ENCODE measurements at places on chromosomes 5 and 9.

DNA sequence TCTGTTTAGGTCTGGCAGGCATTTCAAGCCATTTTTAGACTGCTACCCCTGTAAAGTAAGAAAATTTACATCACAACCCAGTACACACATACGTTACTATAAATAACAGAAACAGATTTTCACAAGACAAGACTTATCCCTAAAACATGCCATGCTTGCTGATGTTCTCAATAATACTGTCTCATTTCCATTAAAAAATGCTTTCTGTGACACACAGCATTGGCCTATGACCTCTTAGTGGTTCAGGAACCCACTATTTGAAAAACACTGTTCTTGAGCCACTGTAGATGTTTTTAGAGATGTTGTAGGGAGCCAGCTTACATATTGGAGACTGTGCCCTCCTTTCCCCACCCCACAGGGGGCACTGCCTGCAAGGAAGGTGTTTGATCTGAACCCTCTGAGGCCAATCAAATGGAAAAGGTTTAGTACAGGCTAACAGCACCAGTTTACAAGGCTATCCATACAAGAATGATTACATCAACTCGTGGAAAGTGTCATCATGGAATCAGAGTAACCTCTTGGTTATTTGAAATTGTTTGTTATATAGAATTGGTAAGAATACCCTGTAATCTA, 30.8 kb downstream of the ZSWIM6 start:
- DNase-seq = no peak

DNA sequence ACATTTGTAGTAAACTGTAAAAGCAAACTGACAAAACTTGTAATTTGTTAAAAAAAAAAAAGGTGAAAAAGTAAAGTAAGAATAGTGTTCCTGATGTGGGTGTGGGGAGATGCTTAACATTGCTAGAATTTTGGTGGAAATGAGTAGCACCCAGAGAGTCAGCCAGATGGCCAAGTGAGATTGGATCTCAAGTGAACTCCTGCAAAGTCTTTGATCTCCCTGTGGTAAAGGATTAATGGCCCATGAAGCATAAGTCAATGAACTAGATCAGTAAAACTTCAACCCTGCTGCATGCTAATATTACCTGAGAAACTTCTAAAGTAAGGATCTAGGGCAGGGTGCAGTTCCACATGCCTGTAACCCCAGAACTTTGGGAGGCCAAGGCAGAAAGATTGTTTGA, 19.0 kb upstream of the FAM169A start:
- no peak for DNase-seq

- DNase-seq = no peak
Observed at GRCh38 chr5:21649969-21650368, 1203.2 kb downstream of the CDH12 start.

- peak; percentile 65 for DNase-seq
Observed at GRCh38 chr5:176547802-176548201, 1.3 kb upstream of the CDHR2 start.

DNA sequence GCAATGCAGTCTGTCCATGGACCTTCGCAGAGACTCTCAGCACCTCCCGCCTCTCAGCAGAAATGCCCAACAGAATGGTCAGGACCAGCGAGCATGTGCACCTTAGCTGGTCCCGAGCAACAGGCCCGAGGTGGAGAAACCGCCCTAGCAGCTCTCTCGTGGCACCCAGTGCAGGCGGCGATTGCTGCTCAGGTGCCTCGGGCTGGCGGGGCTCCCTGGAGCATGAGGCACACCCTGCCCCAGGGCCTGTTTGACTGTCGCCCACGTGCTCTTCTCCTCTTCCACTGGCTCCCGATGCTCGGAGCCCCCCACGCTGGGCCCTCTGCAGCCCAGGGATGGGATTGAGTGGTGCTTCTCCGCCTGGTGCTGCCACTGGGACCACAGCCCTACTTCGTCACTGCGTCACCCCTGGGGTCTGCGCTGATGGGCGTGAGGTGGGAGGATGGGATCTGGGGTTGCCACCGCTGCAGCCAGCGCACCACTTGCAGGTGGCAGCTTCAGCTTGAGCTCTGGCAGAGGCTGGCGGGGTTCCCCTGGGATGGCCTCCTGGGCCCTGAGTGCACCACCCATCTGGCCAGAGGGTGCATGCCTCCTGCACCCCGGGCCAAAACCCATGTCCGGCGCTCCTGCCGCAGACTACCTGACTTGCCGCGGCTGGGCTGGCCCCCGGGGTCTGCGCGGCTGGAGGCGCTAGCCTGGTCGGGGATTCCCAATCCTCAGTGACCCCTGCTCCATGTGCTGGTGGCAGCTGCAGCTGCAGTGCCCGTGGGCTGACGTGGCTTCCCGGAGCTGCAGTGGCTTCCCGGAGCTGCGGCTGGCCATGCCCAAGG, 244.2 kb downstream of the FOXD4L6 start:
- DNase-seq = no peak

DNA sequence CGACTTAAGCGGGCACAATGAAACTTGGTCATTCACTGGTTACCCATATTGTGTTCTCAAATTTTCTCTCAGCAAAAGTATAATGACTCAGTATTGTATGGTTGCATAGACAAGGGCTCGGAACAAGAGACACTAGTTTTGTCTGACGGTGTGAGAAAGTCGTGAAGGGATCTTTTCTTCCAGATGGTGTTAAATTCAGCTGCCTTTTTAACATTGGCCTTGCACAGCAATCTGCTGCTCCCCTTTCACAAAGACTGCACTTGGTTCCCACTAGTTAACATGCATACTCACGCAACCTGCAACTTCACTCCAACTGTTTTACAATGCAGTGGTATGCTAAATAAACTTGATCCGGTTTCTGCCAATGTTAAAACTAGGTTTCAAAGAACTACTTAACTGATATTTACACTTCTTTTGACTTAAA, 219.2 kb downstream of the MEF2C start:
- DNase-seq = no peak

DNA sequence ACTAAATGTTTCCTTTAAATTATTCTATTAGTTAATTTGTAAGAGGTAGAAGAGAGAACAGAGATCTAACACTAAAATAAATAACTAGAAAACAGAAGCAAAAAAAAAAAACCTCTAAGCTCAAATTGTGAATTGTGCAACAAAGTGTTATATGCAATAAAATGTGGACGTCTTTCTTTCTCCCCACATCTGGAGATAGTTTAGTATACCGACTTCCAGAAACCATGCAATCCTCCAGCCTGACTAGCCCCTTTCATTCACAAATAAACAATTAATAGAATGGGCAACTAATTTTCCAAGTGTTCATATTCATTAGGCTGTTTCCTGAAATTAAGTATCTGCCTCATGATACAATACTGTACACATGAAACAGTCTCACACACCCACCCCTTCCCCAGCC, 258.5 kb downstream of the BNC2 start:
- no peak for DNase-seq

DNA sequence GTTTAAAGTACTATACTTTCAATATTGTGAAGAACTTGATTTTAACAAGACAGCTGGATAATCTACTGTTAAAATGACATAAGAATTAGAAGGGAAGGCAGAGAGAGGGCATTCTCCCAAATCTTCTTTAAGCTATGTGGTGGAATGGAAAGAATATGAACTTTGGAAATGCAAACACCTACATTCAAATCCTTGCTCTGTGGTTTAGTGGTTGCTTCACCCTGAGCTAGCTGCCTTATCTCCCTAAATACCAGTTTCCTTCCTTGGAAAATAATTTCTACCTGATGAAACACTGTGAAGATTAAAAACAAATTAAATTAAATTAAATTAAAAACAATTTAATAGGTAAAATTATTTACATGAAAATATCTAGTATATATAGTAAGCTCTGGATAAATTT, 98.5 kb downstream of the GPR21 start:
- DNase-seq = no peak

DNA sequence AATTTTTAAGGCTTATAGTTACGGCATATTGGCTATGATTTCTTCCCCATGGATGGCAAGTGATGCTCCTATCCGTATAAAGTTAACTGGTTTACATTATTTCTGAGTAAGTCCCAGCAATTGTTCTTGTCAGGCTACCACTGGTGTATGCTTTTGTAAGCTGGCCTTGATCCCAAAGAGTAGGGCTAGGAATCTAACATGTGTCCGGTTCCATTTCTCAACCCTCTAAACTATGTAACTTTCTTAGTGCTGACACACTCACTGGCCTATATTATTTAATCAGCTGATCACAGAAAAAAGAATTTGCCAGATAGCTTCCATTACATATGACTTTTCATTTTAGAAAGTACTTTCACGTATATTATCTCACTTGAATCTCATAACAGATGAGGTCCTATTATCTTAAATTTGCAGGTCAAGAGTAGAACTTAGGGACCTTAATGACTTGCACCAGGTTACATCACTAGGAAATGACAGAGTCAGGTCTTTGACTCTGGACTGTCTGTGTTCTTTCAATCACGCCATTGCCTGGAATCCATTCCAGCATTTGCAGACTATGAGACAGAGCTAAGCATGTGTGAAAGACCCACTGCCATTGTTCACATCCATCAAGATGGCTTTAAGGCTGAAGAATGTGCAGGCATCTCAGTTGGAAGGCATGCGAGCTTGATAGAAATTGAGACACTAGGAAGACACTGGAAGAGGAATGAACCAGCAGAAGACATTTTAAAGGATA, 362.9 kb downstream of the ARRDC3 start:
- no peak for DNase-seq

GRCh38 chr9:6106711-6107339, 91.4 kb upstream of the RANBP6 start:
- DNase-seq = no peak

DNA sequence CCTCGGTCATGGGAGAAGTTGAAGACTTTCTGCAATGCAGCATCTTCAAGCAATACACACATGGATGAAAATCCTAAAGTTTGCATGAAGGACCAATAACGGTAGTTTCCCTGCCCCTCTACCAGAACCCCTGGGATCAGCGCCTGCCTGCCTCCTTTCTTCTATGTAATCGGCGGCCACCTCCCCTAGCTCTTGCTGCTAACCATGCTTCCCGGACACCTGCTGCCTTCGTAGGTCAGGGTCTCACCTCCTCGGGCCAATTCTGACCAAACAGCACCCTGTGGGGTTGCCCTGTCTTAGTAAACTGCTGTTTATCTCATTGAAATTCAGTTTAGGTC, 388 bp upstream of the MED10 start:
- no peak for DNase-seq

- DNase-seq = no peak
Observed at GRCh38 chr9:16342246-16343020, 528.0 kb downstream of the BNC2 start.

DNA sequence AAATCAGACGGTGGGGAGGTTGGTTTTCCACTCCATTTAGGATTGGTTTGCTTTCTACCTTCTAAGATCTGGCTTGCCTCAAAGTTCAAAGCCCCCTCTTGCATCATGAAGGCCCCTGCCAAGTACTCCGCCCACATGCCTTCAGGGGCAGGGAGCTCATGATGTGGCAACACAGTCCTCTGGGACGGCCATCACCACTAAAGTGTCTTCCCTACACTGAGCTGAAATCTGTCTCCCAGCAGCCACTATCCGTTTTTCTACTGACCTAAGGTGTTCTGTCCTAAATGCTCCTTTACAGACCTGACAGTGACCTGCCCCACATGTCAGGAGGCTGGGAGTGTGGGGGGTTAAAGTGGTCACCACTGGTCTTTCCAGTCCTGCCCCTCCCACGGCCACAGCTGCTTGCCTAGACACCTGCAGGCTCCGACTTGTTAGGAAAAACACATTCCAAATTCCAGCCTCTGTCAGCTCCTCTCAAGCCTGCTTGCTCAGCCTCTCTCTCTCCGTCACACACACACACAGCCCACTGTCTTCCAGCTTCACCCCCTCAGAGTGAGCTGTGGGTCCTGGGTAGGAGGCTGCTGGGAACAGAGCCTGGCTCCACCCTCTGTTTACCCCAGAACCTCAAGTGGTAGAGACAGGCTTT, 44.9 kb downstream of the SHB start:
- DNase-seq = no peak

DNA sequence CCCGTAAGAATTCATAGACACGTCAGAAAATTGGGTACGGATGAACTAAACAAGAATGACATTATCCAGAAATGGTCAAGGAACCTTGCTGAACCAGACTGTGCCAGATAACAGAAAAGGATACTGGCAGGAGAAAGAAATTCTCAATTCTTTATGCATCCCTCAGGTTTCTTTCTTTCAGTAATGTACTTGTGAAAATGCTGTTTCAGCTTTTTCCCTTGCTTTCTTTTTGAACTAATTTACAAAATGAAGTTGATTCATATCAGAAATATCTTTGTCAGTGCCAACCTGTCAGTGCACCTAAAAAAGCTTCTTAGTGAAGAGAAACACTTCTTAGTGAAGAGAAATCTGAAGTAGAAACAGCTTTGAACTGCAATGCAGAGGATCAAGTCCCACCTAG, 643.6 kb upstream of the RORB start:
- no peak for DNase-seq

- DNase-seq = no peak
Observed at GRCh38 chr5:61965490-61965889, 340.5 kb upstream of the KIF2A start.

DNA sequence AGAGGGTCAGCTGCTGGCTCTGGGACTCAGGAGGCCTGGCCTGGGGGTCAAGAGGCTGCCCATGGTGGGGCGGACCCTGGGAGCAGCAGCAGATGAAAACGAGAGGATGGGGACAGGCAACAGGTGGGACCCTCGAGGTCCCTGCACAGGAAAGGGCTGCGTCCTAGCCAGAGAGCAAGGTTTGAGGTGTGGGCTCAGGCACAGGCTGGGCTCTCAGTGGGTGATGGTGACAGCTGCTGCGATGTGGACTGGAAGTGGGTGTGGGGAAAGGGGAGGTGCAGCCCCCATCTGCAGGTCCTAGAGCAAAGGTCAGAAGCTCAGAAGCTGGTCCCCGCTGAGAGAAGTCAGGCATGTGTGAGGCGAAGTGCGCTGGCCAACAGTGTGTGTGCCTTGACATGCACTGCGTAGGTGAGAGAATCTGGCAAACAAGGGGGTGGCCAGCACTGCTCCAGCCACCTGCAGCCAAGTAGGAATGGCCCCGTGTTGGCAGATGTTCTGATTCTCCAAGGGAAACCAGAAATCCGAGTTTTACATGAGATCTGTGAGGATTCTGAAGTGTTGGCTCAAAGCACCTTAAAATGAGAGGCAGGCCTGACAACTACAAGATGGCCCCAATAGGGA, 85.7 kb downstream of the COL23A1 start:
- DNase-seq = no peak

DNA sequence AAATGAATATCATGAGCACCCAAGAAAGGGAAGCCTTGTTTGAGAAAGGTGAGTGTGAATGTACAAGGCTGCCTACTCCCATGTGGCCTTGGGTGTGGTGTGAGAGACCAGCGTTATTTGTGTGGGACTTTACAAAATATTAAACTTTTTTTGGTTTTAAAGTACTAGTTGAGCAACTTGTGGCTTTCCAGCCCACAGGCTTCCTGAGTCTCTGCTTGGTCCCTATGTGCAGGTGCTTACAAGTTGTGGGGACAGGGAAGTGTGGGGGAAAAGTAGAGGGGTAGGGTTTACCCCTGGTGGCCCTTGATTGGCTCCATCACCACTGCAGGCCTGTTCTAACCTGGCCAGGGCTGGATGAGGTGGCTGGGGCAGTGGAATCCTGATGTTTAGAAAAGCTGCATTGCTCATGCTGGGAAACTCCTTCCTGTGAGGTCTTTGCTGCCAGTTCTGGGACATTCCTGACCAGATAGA, 19.7 kb downstream of the PTTG1 start:
- no peak for DNase-seq

GRCh38 chr9:93668261-93668871, 92.0 kb downstream of the PHF2 start:
- no peak for DNase-seq
